ENCODE measurements at places on chromosomes 3 and 15.

DNA sequence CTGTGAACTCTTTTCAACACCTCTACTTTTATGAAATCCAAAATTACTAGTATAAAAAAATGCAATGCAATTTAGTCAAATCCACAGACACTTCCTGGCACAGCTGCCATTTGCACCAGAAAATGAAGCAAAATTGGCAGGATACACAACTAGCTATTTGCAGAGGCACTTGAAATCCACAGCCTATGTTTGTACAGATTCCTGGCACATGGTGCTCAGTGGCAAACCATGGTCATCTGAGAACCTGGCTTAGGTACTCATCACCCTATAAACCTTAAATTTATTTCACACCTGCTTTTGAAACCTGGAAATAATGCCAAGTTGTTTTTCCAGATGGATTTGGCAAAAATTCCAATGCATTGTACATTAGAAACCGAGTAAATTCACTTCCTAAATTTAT, 20.2 kb upstream of the PPM1L start:
- DNase-seq: no peak

GRCh38 chr15:100279446-100279845, 62.3 kb downstream of the ADAMTS17 start:
- DNase-seq: no peak

- DNase-seq: no peak
Observed at GRCh38 chr3:136387031-136387430, 136.9 kb downstream of the PCCB start.

- no peak for DNase-seq
Observed at GRCh38 chr3:111758642-111759041, 100.4 kb upstream of the PHLDB2 start.

DNA sequence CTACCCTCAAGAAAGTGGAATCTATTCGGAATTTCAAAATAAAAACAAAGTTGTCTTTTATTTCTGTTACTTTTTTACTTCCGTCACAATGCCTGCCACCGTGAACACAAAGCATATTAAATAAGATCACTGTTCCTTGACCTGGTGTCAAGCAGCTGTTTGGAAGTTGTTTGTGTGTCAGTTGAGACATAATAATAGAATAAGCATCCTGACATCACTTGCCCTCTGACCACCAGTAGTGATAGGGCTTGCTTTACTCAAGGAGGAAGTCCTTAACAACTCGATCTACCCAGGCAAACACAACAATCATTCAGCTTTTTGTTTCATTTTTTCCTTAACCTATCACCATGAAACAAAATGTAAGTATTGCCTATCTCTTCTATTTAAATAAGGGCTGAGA, 454.4 kb upstream of the RASGRP1 start:
- no peak for DNase-seq
